ENCODE measurements at places on chromosomes 12 and 14. TPM values are rescaled to one million over a fixed set of nuclear protein-coding genes. Genes with fewer than 3 reads are reported as not detected.

Gene MUCL1
- not detected for total RNA-seq

Gene ZDHHC22
- 0.13 TPM for total RNA-seq

Gene EML5
- total RNA-seq = 0.53 TPM

Gene VRTN
- total RNA-seq = not detected

Gene EAPP
- 69.4 TPM for total RNA-seq

Gene SLC16A7
- 24.4 TPM for total RNA-seq

Gene DACT1
- total RNA-seq = 9.7 TPM

Gene LAG3
- 0.13 TPM for total RNA-seq

Gene AKAP6
- total RNA-seq = 2.6 TPM

Gene NFE2
- not detected for total RNA-seq

Gene ITFG2
- total RNA-seq = 23.4 TPM

Gene MYF6
- total RNA-seq = not detected

Gene ZNF605
- 10.1 TPM for total RNA-seq

Gene NDRG2
- 13.4 TPM for total RNA-seq

All from SK-MEL-5 (cell line).